ENCODE measurements at places on chromosomes 13 and 19.

DNA sequence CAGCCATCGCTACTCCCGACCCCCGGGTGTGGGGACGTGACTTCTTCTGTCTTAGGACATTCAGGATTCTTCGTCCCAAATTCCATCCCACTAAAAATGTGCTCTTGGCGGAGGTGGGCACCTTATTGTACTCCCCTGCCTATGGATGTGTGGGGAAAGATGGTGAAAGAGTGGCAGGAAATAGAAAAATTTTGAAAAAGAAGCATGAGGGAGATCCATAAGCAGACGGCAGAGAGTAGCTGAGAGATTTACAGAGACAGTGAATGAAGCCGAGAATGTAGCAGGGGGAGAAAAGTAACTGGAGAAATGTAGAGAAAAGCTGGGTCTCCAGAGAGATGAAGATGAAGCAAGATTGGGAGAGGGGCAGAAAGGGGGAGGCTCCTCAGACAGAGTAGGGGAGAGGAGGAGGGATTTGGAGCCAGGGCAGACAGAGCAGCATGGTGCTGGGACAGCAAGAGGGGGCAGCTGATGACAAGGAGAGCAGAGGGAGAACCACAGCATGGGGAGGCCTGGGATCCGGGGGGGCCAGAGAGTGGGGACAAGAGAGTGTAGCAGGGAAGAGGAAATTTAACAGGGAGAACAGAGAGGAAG is 843 bp downstream of the ZNF610 start:
- DNase-seq = no peak

DNA sequence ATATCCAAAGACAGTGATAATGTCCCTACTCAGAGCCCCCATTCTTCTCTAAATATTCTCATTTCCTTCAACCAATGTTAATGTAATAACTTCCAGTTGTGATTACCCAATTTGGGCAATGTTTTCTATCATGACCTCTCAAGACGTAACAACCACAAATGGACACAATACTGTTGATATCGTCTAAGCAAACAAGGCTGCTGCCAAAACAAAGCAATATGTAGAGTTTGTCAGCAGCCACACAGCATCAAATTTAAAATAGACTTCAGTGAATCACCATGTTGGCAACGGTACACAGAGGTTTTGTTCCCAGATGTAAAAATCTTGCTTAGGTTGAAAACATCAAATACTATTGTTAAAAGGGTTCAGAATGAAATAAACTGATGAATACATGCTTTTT is 205.1 kb downstream of the DACH1 start:
- no peak for DNase-seq

GRCh38 chr13:105871768-105872167 is 663.7 kb downstream of the EFNB2 start:
- no peak for DNase-seq

- no peak for DNase-seq
Observed at GRCh38 chr13:102558029-102558428, 38.8 kb upstream of the TPP2 start.

DNA sequence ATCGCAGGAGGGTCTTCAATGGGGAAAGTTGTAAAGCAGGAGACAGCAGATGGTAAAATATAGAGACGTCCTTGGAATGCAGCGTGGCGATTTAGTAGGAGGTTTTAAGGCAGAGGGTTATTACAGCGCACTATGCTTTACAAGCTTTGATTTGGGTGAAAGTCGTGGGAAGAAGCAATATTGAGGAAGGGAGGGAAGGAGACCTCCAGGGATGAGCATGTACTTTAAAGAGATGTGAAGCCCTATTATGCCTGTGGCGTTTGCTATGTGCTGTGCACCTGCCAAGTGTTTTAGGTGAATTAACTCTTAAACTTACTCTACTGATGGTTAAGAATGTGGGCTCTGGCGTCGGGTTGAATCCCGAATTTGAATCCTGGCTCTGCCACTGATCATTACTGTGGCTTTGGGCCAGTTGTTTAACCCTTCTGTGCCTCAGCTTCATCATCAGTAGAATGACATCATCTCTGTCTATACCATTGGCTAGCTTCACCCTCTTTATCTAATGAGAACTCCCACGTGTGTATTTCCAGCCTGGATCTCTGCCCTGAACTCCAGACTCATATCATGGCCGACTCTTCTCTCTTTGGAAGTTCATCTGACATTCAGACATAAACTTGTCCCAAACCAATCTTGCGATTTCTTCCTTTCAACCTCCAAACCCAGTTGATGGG is 583 bp downstream of the CCDC61 start:
- no peak for DNase-seq

DNA sequence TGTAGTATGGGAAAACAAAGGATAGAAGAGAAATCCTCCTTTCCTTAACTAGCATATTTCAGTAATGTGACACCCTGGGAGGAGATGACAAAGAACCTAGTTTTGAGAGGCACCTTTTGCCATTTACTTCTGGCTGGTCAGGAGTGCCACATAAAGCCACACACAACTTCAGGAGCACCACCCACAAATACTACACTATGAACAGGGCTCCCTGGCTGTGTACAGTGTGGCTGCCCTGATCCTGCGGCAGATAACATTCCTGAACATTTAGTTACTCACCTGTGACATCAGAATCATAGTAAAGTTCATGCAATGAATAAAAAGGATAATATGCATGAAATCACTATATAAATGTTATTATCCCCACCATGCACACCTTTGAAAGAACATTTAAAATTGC is 17.4 kb upstream of the IRS2 start:
- no peak for DNase-seq

DNA sequence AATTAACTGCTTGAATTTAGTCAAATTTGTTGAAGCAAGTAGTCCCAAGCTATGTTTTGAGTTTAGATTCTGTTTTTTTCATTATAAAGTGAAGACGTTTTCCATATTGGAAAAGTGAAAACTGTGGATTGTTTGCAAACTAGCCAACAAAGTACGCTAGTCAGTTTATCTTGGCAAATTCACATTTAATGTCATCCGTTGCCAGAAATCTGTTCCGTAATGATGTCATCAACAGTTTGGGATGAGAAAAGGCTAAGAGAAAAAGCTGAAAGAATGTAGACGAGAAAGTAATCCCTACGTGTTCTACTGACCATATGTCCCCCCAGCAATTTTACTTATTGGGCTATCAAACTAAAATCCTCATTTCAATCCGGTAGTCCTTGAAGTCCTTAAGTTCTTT is 419.6 kb downstream of the GPC6 start:
- no peak for DNase-seq

DNA sequence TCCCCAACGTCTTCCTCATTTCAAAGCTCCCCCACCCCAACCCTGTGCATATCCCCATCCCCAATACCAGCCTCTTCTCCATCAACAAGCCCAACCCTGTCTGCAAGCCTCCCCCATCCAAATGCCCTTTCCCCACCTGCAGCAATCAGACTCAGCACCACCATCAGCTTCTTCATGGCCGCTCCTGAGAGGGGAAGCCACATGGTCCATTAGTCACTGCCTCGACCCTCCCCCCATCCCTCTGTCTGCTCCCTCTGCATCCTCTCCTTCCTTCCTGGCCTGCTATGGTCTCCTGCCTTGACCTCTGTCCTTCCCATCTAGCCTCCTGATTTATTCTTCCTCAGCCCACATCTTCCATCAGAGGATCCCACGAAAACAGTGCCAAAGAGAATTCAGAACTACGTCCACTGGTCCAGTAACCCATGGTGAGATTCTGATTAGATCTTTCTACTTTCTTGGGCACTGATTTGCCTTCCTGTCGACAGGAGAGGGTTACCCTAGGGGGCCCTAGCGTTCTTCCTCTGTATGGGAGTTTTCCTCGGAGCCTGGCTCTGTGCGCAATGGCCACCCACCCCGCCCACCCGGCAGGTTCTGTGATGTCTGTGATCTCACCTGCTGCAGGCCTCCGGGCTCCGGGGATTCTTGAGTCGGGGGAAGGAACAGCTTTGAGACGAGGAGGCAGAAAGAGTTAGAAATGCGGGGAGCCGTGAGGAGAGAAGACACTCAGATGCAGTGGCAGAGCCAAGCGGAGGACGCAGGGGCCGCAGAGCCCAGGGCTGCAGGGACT is 1.3 kb downstream of the KLK6 start:
- no peak for DNase-seq

- DNase-seq = no peak
Observed at GRCh38 chr13:44732503-44733098, 156.5 kb upstream of the TSC22D1 start.

- no peak for DNase-seq
Observed at GRCh38 chr13:29883941-29884518, 33.6 kb upstream of the UBL3 start.

DNA sequence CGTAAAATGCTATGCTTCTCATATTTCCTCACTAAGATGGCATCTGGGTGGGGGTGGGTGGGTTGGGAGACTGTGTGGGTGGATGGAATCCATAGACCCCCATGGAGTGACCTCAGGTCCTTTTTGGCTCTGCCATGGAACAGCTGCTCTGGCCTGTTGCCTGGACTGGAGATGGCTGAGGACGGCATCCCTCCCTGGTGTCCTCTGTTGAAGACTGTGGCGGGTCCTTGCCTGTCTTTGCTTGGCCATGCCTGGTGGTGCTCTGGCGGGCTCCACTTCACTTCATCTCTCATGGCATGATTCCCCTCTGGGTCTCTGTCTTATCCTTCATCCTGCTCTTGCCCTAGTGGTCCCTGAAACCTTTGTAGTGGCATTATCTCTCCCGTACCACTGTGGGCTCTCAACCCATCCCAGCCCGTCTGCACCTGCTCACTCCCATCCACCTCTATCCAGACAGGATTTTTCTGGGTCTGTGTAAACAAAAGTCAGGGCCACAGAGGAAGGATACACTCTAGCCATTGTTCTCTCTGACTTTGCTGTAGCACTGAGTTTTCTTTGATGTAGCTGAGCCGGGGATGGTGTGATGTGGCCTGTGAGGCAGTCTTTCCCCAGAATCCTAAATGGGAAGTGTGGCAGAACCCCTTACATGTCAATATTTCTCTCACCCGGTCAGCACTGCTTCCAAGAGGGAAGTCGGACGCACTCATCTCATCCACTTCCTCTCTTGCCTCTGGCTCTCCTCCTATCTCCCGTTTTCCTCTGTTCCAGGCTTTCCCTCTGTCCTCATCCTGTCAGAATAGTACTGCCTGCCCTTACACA is 36.1 kb downstream of the WDFY2 start:
- DNase-seq = peak; percentile 15

DNA sequence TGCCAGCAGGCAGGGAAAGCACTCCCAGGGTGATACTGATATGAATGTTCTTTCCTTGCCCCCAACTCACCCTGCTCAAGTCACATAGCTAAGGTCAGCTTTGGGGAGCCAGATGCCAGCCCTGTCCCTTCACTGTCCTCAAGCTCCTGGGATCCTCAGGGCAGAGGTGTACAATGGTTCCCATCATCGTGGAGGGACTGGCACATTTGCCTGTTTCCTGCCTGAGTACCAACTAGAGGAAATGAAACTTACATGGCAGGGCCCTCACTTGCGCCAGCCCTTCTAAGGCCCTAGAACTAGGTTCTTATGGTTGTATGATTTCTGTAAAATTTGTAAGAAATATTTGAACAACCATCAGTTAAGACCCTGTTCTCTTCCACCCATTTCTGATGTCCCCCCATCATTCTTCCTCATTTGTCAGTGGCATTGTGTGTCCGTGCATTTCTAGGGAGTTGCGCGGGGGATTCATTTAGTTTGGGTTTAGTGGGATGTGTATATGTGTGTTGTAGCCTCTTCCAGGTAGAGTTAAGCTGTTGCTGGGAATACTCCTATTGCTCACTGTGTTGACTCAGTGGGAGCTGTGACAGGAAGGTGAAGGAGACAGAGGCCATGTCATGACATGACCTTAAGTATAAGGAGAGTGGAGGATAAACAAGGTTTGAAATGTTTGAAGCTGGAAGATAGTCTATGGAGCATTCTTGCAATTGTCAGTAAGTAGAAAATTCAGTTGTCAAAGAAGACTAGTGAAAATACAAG is 41.3 kb upstream of the RCBTB2 start:
- no peak for DNase-seq

DNA sequence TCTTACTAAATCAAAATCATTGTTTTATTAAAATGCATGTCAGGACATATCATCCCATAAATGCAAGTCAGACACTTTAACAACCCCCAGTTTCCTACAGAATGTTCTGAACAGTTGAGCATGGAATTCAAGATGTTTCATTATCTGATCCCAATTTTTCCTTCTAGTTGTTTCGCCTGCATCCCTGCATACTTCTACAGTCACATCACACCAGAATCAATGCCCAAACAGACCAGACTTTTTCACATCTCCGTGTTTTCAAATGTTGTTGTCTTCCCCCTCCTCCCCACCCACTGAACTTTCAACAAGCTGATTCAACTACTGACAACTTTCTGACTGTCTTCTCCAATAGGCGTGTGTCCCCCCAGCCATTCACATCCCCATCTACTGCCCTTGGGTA is 48.6 kb downstream of the LHFPL6 start:
- DNase-seq = no peak

- DNase-seq = no peak
Observed at GRCh38 chr19:15498156-15498858, 10.0 kb upstream of the CYP4F22 start.

DNA sequence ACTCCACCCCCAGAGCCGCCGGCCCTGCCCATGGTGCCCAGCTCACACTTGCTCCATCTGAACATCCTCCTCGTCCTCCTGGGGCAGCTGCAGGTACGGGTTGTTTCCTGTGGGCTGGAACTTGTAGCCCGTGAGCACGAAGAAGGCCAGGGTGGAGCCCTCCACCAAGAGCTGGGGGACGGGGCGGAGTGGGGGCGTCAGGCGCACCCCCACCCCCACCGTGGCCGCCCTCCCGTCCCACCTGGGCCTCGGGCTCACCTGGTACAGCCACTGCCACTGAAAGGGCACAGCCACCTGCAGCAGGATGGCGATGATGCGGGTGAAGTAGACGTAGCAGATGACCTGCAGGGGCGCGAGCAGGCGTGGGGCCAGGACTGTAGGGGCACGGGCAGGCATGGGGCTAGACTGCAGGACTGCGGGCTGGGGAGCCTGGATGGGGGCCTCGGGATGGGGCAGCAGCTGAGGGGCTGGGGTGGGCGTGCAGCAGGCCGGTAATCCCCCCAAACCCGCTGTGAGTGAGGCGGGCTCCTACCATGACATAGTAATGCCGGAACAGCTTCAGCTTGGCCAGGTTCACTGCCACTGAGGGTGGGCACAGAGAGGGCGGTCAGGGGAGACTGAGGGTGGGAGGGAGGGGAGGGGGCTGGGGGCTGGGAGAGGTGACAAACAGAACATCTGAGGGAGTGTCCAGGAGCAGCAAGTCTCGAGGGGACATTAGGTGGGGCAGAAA is 6.3 kb downstream of the GPR108 start:
- DNase-seq = no peak

DNA sequence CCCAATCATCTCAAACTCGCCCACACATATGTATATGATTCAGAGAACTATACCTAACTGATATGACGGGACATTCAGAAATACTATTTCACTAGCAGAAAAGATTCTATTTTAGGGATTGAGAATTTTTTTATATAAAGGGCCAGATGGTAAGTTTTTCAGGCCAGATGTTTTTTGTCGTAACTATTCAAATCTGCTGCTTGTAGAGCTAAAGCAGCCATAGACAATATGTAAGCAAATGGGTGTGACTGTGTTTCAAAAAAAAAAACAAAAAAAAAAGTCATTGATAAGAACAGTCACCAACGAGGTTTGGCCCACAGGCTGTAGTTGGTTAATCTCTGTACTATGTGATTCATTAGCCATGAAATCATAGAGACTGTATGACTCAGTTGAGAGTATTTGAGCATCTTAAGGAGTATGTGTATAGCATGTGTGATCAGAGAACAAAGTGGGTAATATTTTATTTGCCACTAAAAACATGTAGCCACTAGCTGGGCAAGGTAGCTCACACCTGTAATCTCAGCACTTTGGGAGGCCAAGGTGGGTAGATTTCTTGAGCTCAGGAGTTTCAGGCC is 2724.7 kb downstream of the PCDH9 start:
- DNase-seq = no peak

All from CD4-positive, alpha-beta T cell treated with Interleukin-4 for 1 hour (primary cell).